Type B pancreatic cell (in vitro differentiated cells): ENCODE measurements at places on chromosomes 1 and 21.

DNA sequence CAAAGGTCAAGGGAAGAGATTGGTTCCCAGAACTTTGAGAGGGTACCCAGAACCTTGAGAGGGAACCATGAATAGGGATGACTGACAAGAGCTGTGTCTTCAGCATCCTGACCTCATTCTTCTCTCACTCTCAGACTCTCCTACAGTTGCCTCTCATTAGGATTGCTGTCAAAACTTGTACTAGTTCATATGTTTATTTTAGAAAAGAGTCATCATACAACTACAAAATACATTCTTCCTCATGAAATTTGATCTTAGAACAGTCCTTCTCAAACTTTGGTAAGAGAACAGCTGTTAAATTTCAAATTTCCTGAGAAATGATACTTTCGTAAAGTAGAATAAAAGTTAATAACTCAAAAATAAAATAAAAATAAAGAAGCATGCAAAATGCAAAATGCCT lies 161.4 kb upstream of the ZRANB2 start:
- DNase-seq, result no peak

DNA sequence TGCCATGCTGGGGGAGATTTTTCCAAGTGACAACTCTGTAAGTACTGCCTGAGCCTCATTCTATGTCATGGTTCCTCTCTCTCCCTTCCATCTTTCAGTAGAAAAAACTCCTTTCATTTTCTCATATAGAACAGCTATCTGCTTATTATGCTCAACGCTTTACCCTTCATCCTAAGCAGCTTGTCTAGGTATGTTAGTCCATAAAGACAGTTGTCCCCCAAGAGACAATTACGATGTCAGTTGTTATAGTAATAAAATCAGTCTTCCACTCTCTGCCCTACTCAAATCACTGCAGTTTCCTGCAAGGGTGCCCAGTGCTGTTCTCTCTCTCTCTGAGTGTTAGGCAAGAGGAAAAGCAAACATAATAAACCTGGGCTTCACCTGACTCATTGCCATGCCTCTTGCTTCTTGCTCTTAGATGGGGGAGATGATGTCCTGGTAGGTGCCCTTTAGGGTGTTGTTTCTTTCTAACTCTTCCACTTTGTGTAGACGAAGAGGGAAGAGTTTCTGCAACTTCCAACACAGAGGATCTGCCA lies 59.4 kb downstream of the PAPPA2 start:
- DNase-seq, result no peak

GRCh38 chr1:161727256-161727924 lies 6.0 kb downstream of the FCRLB start:
- DNase-seq, result no peak

- no peak for DNase-seq
Measured at GRCh38 chr1:247456021-247456420, 1.9 kb downstream of the OR2B11 start.

GRCh38 chr1:97461782-97462181 lies 459.1 kb downstream of the DPYD start:
- DNase-seq, result no peak

- peak; percentile 76 for DNase-seq
Measured at GRCh38 chr1:84298328-84298683, 3.2 kb upstream of the SAMD13 start.

GRCh38 chr1:245465666-245466065 lies 310.9 kb downstream of the KIF26B start:
- DNase-seq, result no peak

GRCh38 chr1:112263042-112263441 lies 133.0 kb upstream of the CTTNBP2NL start:
- no peak for DNase-seq
